Activated CD4-positive, alpha-beta T cell treated with anti-CD3 and anti-CD28 coated beads, Interleukin-2, amount 50 U/mL, for 24 hours (primary cell): ENCODE measurements at places on chromosomes 1 and 21.

DNA sequence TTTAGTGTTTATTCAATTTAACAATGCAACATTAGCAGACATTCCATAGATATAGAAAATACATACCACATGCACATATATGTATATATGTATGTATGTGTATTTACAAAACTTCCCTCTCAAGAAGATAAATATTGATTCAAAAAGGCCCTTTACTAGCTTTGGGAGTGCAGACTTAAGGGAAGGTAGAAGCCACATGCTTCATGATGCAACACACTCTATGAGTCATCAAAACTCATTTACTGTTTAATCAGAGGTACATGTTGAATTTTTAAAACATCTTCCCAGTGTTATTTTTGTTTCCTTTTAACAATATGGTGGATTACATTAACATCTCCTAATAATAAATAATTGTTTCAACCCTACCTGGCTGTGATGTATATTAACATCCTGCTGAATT lies 61.4 kb upstream of the KIRREL1 start:
- no peak for DNase-seq

DNA sequence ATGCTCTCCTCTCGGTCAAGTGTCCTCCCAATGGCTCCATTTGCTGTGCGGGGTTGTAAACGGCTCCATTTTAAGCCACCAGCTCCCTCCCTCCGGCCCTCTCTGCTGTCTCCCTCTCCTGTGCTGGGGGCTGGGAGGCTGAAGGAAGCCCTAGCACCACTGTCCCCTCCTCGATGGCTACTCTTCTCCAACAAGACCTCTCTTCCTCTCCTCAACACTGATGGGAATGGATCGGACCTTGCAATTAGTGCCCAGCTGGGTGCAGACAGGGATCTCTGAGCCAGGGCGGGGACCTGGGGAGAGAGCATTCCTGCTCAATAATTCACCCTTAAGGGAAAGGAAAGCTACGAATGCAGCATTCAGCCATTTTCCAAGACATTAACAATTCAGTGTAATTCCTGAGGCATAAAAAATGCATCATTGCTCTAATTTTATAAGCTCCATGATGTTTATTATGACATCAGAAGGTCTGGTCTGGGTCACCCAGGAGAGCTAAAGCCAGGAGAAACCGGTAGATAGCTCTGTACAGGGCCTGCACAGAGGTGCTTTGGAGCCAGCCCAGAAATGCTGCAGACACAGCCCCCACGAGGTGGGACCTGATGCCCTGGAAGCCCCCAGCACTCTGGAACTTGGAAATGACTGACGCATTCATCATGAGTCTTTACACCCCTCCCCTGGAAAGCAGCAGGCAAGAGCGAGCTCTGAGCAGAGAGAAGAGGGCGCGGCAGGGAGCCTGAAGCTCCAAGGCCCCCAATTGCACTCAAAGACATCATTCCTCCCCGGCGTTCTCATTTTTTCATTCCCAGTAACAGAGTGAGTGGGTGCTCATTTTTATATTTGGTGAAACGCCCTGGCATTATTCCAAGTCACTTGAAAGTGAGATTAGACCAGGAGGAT lies 76.2 kb upstream of the VAMP3 start:
- no peak for DNase-seq

DNA sequence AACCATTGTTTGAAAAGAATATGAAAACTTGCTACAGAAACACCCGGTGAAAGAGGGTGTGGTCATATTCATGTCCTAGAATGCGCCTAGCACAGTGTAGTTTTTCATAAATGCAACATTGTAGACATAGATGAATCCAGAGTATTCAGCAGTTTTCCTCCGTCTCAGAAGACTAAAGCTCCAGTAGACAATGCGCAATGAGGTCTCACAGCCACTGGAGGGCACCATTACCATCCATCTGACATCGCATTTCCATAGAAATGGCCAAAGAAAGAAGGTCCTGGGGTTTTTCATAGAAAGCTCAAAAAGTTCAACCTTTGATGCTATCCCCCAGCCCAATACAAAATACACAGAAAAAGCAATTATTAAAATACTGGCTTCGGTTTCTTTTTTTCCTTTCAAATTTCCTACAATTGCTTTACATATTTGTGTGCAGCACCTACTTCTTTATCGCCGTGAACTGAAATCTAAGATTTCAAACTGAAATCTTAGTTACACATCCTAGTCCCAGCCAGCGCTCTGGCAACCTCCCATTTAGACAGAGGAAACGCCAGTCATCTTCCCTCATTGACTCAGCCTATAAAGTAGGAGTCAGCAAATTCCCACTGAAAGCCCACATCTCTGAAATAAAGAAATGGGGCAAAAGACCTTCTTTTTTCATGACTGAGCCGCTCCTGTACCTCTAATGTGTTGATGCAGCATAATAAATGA lies 3.9 kb upstream of the CD58 start:
- no peak for DNase-seq

DNA sequence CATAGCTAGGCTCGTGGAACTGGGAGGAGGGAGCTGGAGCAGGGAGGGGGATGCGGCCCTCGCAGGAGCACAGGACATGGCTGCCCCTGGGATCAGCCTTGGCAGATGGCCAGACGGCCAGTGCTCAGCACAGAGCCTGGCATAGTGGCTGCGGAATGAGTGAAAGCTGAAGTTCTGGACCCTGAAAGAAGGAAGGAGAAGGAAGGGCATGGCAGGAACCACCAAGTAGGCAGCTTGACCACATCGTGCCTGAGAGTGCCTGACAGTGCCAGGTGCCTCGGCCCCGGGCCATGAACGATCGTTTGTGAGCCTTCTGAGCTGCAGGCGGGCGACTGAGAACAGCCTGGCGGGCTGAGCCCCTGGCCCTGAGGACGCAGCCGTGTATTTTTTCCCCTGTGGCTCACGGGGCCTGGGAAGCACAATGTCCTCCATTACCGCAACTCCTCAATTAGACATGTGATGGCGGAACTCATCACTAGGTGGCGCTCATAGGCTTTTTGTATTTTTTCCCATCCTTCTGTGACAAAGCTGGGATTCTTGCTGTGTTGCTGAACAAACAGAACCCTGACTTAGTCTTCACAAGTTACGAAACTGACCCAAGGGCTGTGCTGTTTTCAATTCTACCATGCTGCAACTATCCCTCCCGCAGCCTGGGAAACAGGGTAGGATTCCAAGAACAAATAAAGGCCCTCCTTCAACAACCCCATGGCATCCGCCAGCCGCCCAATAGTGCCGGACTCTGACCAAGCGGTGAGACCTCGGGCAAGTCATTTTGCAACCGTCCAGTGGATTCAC lies 29.9 kb upstream of the TMEM61 start:
- DNase-seq = peak; percentile 24

- no peak for DNase-seq
Measured at GRCh38 chr1:42172381-42173133, 8.0 kb upstream of the GUCA2A start.

DNA sequence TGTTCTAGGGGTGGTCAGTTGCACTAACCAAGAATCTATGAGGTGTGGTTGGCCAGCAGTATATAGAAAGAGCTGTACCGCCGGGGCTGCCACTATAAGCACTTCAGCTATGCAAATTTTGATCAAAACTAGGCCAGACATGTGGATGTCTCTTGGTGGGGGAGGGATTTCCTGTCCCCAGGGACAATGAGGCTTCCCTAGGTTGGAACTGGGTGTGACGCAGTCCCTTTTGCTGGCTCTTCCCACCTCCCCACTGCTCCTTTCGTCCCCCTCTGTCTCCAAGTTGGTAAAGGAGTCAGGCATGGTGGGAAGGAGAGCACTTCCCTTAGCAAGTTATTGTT lies 13.6 kb downstream of the SDCCAG8 start:
- DNase-seq = no peak

- DNase-seq = no peak
Measured at GRCh38 chr1:96220651-96221050, 500.9 kb upstream of the PTBP2 start.

- DNase-seq = no peak
Measured at GRCh38 chr1:79193211-79194079, 186.9 kb upstream of the ADGRL4 start.

- DNase-seq = no peak
Measured at GRCh38 chr1:64038965-64039364, 164.5 kb upstream of the UBE2U start.

DNA sequence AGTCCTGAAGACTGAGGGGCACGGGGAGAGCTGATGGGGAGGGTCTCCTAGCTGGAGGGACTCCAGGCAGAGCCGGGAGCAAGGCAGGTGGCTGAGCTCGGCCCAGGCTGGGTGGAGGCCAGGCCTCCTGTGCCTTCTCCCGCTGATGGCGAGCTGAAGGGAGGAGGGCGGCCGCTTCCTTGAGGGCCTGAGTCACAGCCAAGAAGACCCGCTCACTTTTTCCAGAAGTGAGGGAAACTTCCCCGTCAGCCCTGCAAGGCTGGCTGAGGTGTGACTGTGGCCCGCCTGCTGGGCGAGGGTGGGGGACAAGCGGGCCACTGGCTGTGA lies 1.7 kb upstream of the VWA1 start:
- DNase-seq = peak; percentile 61

DNA sequence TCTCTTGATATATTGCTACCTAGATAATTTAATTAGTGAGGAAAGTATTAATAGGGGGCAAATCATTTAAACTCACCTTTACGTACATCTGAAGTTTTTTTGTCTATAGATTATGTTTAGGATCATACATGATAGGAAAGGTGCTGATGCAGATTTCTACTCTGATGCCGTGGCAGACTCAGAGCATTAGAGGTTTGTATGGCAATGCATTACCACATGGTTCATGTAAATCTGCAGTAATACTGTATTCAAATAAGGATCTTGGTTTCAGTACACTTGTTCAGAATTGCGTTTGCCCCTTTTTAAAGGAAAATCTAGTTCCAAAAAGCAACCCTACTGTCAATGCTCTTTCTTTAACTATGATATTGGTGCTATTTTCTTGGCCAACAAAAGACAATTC lies 288.3 kb downstream of the PTPRC start:
- DNase-seq = no peak

- DNase-seq = no peak
Measured at GRCh38 chr1:21254335-21254951, 35.8 kb downstream of the ECE1 start.

DNA sequence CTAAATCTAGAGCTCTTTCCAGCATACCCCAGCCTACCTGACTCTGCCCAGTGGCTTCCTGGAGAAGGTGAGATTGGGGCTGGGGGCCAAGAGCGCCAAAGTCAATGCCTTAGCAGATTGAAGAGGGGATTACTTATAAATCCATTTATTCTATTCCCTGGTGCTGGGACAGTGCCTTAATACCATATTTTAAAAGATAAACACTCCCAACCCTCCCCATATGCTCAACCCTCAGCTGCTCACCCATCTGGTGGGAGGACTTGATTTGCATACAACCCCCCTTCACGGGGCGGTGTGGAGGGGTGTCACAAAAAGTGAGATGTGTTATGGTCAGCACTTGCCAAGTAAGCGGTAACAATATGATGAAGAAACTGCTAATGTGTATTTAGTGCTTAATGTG lies 3.2 kb upstream of the DISP3 start:
- DNase-seq = no peak

DNA sequence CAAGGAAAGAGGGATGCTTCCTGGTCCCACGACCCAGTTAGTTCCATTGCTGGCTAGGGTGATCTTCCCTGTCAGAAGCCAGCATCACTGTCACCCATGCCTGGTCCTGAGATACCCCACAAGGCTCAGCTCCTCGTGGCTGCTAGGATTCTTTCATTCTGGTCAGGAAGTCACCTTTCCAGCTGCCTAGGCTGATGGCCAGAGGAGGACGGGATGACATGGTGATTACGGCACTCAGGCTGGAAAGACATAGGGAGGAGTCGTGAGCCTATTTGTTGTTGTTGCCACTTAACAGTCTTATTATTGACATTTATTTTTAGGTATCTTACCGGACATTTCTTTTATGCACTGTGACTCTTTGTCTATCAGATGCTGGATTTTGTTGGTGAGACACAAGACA lies 20.0 kb upstream of the MAPKAPK2 start:
- DNase-seq = no peak

DNA sequence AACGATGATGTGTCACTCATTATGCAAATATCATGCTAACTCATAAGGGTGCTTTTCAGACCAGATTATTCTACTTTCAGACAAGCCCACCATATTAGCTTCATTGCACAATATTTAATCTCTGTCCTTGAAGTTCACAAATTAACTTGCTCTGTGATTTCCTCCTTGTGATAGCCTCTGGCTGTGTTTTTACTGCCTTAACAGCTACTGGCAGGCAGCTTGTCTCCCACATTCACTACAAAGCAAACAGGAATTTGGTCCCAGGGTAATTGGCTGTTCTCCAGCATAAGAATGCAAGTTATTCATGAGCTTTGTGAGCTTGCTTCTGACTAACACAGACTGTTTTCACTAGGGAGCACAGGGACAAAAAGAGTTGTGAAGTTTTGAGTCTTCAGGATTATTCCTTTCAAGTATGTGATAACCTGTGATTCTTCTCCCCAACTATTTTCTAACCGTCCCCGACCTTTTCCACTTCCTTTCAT lies 87.9 kb upstream of the HMCN1 start:
- no peak for DNase-seq

- no peak for DNase-seq
Measured at GRCh38 chr1:189550498-189550897, 927.2 kb downstream of the BRINP3 start.

DNA sequence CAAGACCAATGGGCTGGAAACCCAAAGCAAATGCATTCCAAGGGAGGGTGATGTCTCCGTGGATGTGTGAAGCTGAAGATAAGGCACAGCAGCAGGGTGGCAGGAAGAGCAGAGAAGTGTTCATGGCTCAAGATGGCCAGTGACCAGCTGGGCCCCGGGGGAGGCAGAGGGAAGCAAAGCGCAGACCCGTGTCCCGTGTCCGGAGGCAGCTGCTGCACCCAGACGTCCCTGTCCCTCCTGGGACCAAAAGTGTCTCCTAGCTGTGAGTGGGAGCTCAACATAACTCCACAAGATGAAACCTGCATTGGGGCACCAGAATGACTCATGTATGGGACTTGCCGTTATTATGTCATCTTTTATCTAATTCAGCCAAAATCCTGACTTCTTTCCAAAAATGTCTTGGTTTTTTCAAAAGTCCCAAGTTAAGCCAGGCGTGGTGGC lies 118.2 kb downstream of the RIPK4 start:
- no peak for DNase-seq

GRCh38 chr1:47587891-47588582 lies 150.2 kb downstream of the FOXD2 start:
- no peak for DNase-seq

GRCh38 chr1:39946216-39946615 lies 8.7 kb upstream of the MFSD2A start:
- no peak for DNase-seq

DNA sequence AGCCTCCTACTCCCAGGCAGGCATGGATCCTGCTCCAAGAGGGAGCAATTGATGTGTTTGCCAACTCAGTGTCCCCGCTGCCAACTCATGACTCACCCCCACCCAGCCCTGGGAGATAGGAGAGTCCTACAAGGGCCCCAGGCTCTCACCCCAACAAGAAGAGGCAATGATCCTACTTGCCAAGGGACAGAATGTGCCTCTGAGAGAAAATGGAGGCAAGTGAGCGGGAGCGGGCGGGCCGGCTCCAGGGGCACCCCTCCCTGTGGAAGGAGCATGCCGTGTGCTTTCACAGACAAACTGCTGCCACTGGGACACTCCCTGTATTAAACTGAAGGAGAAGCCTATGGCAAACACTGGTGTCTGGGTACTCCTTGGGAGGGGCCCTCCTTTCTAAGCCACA lies 16.7 kb downstream of the PKP1 start:
- no peak for DNase-seq
